Fibroblast of skin of scalp (primary cell): ENCODE measurements at places on chromosomes 2 and 18.

GRCh38 chr2:83536556-83536955 lies 922.5 kb downstream of the SUCLG1 start:
- peak; percentile 44 for DNase-seq

DNA sequence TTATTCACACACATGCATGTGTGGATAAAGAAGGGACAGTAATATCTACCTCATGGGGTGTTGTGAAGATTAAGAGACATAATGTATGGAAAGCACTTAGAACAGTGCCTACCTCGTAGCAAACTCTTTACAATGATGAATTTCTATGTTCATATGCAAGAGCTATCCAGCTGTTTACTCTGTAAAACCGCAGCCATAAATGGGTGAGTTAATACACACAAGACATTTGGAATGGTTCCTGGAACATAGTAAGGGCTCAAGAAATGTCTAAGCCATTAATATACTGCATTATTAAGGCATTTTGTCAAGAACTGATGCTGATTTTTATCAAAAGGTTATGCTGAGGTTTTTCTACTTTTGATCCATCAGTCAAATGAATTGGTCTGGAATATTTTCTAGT lies 1076.2 kb downstream of the TSN start:
- peak; percentile 7 for DNase-seq

- DNase-seq, result no peak
Measured at GRCh38 chr2:138742441-138743057, 37.6 kb downstream of the NXPH2 start.

DNA sequence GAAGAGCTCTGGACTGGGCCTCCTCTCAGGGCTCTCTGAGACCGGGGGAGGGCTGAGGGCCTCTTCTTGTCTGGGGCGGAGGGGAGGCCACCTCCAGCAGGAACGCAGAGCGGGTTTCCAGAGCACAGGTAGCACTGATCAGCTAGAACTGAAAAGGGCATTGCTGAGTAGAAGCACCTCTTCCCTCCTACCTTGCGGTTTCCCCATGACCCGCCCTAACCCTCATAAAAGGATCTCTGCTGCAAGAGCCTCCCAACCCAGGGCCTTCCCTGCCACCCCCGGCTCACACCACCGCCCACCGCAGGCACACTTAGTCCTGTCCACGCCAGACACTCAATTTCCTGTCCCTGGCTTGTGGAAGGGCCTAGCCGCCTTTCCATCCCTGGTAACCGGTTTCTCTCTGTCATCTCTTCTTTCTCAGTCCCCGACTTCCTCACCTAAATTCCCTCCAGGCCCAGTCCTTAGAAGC lies 966 bp downstream of the ADCY3 start:
- no peak for DNase-seq

DNA sequence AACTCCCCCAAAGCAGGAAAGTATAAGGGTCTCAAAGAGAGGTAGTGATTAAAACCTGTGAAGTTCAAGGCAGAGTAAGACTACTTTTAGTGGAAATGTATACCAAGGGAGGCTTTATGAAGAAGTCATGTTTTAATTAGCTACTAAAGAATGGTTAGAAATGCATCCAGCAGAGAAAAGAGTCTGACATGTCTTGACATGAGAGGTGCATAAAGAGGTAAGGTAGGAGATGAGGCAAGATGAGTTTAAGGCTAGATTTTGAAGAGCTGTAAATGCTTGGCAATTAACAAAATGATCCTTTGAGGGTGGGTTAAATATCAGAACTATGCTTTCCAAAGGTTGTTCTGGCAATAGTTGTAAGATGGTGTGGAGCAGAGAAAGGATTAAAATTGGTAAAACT lies 88.7 kb upstream of the WDSUB1 start:
- no peak for DNase-seq

DNA sequence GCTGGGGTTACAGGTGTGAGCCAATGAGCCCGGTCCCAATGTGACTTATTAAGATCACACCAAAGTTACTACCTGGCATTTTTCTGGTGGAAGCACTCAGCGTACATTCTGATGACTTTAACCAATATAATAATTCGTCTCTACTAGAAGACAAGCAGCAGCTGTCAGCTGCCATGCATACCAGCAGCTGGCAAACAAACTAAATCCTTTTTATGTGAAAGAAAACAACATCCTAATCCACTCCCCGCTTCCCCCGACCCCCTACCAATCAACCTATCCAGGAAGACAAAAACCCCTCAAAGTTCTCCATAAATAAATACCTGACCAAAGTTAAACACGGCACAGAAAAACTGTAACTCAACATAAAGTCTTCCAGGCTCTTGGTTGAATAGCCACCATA lies 42.1 kb downstream of the GPR155 start:
- no peak for DNase-seq

DNA sequence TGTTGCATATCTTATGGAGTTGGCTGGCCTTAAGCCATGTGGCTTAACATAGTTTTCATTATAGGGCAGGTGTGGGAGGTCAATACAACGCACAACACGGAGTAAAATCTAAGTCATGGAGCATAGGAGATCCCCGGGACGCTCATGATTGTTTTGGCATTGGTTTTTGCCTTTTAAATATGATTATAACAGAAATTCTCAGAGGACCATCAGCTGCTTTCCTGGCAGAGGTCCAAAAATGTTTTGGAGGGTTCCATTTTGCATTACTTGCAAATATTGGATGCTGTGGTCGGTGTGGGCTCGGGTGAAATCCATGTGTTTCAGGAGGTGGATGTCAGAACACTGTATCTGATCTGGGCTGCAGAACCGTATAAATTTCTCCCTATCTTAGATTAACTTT lies 3.4 kb downstream of the NCOA1 start:
- no peak for DNase-seq

- DNase-seq, result peak; percentile 77
Measured at GRCh38 chr2:27860111-27860510, 30.1 kb downstream of the RBKS start.
